ENCODE measurements at places on chromosomes 7 and 10. TPM values are rescaled to one million over a fixed set of nuclear protein-coding genes. Genes with fewer than 3 reads are reported as not detected.

The GRK5 gene
- total RNA-seq: 29.1 TPM

The LFNG gene
- 12.6 TPM for total RNA-seq

DNA sequence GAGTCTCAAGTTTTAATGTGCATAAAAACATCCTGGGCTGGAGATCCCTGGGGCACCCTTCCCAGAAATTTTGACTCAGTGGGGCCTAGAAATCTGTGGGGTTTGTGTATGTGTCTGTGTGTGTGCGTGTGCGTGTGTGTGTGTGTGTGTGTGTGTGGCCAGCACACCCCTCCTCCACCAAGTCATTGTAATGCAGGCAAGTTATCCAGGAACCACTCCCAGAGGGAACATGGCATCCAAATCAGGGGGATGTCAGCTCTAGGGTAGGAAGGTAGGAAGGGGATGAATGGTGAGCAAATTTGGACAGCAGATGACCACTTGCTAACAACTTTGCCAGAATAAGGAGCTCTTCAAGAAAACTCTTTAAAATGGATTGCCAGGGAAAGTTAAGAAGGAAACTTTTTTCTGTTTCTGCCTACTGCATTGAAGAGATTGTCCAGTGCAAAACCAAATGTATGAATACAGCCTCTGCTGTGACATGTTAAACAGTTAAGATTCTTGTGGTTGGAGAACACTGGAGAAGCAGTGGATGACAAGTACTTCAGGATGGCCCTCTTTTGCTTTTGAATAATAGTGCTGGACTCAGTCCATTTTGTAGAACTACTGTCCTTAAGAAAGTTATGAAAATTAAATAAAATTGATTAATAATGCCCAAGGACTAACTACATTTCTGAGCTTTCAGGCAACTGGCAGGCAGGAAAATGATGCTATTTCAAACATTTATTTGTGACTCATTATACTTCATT, 12.3 kb downstream of the STAMBPL1 start:
- DNase-seq: no peak

DNA sequence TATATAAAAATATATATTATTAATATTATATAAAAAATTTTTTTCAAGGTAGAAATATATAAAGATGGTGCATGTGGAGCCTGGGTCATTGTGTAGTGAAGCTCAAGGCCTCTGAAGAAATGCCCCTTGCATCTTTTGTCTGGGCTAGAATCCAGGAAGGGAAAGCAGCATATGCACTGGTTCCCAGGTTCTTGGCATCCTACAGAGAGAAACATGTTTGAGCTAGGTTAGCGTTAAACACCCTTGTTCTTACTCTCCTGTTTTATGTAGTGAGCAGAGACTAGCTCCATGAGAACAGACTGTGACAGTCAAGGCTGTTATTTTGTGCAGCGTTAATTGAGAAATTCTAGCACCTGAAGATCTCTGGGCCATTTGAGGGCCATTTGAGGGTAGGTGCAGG, 116.1 kb downstream of the POM121L12 start:
- no peak for DNase-seq

The TRDMT1 gene
- total RNA-seq: 12.3 TPM

DNA sequence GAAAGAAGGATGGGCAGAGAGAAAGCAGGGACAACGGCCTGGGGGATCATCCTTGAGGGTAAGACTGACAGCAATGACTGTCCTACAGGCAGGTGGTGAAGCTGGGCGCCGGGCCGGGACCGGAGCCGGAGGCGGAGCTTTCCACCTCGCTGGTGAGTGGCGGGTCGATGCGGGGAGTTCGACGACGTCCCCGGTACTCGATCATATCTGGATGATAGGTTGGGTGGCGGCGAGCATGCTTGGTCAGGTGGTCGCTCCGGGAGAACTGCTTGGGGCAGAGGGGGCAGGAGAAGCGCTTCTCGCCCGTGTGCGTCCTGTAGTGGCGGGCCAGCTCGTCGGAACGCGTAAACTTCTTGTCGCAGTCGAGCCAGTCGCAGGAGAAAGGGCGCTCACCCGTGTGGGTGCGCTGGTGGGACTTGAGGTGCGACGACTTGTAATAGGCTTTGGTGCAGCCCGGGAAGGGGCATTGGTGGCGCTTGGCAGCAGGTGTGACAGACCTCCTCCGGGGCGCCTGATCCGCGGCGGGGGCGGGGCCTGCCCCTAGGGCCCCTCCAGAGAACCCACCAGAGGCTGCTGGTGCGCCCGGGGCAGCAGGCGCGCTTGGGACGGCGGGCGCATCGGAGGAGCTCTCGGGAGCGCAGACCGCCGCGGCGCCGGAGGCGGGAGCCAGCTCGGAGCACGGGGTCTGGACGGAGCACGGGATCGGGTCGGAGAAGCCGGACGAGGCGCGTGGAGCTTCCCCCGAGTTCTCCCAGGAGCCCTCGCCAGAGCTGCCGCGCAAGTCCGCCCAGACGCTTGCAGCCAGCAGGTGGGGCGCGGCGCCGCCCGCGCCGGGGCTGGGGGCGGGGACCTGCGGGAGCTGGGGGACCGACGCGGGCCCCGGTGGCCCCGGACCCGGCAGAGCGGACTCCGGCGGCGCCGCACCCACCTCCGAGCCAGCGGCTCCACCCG, 752 bp downstream of the KLF14 start:
- no peak for DNase-seq

DNA sequence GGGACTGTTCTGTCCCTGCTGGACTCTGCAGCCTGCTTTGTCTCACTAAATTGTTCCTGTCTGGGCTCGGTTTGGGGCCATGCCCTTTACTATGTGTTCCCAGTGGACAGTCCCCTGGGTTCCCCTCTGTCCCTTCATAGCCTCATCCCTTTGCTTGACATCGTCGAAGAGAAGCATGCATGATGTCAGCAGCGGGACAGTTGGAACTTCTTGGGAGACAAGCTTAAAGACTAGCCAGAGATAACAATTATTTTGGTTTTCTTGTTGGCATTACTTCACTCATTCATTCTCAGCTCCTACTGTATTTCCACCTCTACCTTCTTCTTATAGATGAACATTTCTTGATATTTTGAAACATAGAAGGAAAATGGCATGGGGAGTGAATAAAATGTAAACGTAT, 2.7 kb downstream of the EPHB6 start:
- no peak for DNase-seq

The SPDYE1 gene
- not detected for total RNA-seq

DNA sequence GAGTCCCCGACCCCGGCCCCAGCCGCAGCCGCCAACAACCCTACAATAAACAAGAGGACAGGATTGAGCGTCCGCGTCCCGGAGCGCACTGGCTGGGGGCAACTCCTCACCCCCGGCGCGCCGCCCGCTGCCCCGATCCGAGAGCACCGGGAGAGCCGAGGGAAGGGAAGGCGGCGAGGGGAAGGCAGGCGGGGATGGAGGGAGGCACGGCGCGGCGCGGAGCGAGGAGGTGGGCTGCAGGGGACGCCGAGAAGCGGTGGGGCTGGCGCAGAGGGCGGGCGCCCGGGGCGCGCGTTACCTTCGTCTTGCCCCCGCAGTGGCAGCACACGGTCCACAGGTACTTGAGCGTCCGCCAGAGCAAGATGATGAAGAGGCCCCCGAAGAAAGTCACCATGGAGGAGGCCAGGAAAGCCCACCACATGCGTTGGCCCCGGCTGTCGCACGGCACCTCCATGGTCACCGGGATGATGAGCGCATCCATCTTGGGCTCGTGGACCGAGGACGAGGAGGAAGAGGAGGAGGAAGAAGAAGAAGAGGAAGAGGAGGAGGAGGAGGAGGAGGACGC, 559 bp downstream of the KCNMA1 start:
- DNase-seq: no peak

The PPP1R17 gene
- total RNA-seq: not detected

DNA sequence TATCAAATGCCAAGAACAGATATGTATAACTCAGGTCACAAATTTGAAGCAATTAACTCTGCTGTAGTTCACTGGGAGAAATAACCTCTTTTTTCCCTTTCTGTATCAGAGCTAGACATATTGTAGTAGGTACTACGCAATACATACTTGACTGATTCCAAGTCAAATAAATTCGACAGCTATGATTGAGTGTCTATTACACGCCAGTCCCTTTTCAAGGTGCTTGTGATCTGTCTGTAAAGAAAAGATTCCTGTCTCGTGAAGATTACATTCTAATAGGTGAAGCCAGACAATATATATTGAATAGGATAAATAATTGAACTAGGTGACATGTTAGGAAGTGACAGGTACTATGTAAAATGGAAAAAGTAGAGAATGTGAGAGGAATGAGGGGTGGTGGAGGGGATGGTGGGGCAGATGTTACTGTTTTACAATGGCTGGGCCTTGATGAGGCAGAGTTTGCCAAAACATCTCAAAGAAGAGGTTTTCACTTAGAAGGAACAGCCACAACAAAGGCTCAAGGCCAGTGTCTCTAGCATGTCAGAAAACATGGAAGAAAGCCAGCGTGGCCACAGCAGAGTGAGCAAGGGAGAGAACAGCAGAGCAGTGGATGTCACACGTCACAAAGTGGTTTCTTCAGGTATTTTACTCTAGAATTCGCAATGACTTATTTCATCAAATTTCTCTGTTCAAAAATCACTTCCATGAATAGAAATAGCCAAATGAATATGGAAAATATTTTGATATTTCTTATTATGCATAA, 282.6 kb upstream of the CACNA2D1 start:
- DNase-seq: no peak

The RNLS gene
- total RNA-seq: 2.5 TPM

The GNG11 gene
- total RNA-seq: 208 TPM

The ANKRD30A gene
- not detected for total RNA-seq

DNA sequence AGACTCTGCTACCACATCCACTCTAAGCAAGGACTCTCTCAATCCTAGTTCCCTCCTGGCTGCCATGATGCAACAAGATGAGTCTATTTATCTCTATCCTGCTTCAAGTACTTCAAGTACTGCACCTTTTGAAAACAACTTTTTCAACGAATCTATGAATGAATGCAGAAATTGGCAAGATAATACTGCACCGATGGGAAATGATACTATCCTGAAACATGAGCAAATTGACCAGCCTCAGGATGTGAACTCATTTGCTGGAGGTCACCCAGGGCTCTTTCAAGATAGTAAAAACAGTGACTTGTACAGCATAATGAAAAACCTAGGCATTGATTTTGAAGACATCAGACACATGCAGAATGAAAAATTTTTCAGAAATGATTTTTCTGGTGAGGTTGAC, 40.7 kb downstream of the AHR start:
- peak; percentile 54 for DNase-seq

GRCh38 chr10:79282388-79282787, 64.9 kb upstream of the PPIF start:
- no peak for DNase-seq

- DNase-seq: no peak
Measured at GRCh38 chr7:30970594-30971094, 6.9 kb downstream of the GHRHR start.

DNA sequence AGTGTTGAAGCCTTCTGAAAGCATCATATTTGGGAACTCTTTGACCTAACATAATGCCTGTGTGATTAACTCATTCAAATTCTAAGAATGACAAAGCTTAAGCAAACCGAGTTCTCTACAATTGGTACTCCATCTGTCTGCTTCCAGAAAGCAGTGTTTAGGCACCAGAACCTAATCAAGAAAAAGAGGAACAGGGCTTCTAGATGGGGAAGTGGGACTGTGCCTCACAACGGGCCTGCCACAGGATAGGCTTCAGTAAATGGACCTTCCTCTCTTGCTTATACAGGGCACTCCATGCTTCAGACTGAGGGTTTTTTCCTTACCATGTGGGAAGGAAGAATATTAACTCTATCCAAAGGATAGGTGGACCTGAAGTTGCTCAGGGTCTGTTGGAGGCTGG, 808.1 kb downstream of the XPNPEP1 start:
- no peak for DNase-seq

The ARL5B gene
- total RNA-seq: 19.1 TPM

- DNase-seq: no peak
Measured at GRCh38 chr7:112362053-112362650, 88.1 kb upstream of the IFRD1 start.

- DNase-seq: no peak
Measured at GRCh38 chr7:140972876-140973829, 41.6 kb downstream of the MRPS33 start.

The ZNF783 gene
- 9.8 TPM for total RNA-seq

GRCh38 chr7:153524070-153524601, 528.1 kb upstream of the DPP6 start:
- no peak for DNase-seq

The TBX20 gene
- not detected for total RNA-seq

- DNase-seq: no peak
Measured at GRCh38 chr7:39271402-39271801, 293.7 kb downstream of the POU6F2 start.

DNA sequence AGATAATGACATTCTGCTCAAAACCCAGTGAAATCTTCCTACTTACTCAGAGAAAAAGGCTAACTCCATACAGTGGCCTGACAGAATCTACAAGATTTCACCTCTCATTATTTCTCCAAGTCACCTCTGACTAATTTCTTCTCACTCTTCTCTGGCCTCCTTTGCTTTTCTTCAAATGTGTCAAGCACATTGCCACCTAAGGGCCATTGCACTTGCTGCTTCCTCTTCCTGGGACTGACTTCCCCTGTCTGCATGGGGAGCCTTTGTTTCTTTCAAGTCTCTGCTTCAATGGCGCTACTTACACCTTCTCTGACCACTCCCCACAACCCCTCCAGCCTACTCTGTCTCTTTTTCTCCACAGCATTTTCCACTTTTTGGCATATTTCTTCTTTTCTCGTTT, 36.0 kb downstream of the PRTFDC1 start:
- no peak for DNase-seq

GRCh38 chr7:20870977-20871376, 84.3 kb upstream of the SP8 start:
- DNase-seq: no peak

DNA sequence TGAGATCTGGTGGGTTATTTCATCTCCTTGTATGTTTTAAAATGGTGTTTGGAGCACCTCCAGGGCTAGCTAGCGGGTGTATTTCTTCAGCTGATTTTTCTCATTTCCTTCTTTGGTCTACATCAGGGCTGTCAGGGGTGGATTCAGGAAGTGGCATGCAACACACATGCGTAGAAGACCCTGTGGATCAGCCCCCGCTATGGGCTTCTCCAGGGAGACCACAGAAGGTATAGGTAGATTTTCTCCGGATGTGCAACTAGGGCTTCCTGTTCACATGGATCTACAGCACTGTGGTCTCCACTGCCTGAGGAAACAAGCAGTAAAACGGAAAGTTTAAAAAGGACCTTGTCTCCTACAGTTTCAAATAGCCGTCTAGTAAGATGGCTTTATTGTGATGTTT, 10.4 kb downstream of the NUB1 start:
- no peak for DNase-seq

The ADAM22 gene
- 1.4 TPM for total RNA-seq

DNA sequence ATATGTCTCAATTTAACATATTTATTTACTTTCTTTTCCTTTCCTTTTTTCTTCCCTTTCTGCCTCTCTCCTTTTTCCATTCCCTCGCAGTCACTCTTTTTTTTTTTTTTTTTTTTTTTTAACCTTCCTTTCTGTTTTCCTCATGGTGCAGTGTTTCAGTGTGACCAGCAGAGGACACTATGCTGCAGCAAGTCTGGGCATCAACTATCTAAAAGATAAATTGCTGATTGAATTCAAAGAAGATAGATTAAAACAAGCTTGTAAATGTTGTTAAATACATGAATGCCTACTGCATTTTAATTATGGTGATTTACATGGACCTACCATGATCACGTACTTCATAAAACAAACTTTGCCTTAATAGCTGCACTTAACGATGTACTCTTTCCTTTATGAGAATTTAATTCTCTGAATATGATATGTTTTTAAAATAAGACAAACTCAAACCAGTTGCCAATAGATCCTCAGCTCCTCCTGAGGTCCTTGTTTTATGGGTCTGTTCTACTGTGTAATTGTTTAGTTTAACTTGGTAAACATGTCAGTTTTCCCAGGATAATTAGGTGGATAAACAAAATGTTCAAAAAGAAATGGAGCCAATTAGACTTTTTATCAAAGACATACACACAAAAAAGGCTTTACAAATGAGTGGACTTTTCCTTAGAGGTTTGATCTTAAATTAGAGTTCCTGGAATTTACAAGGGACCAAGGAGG, 101.0 kb upstream of the AGR3 start:
- DNase-seq: peak; percentile 69

The SLC16A9 gene
- not detected for total RNA-seq
